ENCODE measurements at places on chromosomes 2 and 18.

- no peak for DNase-seq
Observed at GRCh38 chr2:127175751-127176354, 44.2 kb downstream of the CYP27C1 start.

DNA sequence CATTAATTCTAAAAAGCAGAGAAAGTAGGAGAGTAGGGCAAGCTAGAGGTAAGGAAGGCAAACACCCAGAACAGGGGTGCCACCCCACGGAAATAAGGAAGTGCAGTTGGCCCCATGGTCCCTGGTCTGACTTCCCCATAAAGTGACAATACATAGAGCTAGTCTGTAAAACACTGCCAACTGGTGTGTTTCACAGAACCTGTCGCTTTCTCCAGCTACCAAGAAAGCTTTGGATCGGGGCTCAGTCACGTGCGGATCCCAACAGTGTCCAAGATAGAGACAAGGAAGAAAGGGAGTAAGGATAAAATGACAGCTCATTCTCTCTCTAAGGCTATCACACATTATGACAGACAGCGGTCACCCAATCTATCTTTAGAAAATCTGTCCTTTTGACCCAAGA, 36.4 kb downstream of the TBC1D8 start:
- DNase-seq = no peak

DNA sequence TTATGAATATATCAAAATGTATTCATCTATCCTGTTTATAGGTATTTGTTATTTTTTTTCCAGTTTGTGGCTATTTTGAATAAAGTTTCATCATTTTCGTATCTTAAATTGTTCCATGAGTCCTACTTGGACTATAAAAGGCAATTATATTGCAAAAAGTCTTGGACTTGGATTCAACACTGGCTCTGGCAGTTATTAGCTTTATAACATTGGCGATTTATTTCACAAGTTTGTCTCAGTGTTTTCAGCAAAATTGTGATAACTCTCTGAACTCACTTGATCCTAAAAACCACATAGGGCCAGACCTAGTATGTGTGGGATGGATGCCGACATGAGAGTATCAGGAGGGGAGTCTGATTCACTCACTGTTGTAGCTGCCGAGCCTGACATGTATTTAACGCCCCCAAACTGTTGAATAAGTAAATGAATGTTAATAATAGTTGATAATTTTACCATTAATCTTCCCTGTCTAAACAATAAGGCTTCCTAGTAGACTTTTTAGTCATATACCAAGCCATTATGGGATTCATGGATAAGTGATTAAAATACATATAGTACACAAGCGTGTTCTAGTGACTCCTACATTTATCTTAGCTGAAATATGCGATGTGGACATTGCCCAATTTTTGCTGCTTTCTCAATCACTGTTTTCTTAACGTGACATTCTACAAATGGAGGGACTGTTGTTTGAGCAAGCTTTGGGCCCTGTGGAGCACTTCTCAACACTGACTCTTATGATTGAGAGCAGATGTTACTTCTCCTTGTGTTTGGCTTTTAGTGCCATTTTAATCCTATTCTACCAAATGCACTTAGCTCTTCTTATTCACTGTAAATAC, 907.6 kb downstream of the EPHA4 start:
- DNase-seq = no peak

- DNase-seq = no peak
Observed at GRCh38 chr18:24268784-24269550, 128.7 kb downstream of the OSBPL1A start.

DNA sequence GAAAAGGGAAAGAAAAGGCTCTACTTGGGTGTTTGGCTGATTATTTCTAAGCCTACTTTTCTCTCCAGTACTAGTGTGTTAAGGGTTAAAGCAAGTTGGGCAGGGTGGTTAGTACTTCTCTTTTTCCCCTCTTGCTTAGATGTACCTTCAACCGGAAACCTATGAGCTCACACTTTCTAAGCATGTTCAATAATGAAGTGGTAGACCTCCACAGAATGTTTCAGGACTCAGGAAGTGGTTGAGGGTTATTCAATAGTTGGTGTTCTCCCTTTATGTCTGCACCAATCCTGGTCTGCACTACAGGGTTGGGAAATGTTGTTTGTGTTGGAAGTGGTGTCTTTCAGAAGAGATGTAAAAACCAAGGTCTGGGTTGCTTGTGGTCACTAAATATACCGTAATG, 137.1 kb downstream of the ZEB2 start:
- no peak for DNase-seq

DNA sequence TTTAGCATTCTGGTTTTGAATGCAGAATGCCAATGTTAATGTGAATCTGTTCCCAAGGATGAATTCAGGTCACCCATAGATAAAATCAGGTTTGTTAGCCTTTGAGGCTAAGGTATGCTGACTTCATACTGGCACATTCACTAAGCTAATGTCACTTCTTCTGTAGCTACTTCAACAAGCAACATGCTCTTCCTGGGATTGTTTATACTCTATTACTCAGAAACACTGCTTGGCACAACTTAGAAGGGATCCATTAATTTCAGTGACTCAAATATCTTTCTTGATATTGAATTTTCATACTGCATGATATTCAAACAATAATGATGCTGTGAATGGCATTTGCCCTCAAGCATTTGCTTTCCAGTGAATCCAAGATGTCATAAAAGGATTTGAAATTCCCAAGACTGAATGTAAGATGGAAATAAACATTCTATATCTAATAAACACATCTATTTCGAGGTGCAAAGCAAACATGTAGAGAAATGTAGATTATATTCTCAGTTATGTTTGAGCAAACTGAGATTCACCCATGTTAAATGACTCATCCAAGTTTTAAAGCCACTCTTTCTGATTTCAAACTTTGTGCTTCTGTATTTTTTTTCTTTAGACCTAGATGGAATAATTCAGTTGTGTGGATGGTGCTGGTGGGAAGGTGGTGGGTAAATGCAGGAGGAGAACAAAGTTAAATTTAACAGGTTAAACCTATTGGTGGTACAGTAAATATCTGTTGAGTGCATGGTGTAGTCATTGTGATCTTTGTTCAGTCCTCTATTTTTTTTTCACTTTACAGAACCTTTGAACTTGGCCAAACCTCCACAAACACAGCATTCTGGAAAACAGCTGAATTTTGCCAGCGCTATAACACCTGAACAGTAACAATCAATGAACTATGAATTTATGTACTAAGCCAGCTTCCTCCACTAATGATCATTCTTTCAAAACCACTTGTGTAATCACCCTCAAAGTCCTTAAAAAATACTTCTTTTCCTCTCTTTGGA, 162.1 kb upstream of the XIRP2 start:
- DNase-seq = no peak

GRCh38 chr18:35515460-35516130, 17.8 kb upstream of the INO80C start:
- no peak for DNase-seq

GRCh38 chr2:222076973-222077690, 221.7 kb downstream of the PAX3 start:
- DNase-seq = no peak

DNA sequence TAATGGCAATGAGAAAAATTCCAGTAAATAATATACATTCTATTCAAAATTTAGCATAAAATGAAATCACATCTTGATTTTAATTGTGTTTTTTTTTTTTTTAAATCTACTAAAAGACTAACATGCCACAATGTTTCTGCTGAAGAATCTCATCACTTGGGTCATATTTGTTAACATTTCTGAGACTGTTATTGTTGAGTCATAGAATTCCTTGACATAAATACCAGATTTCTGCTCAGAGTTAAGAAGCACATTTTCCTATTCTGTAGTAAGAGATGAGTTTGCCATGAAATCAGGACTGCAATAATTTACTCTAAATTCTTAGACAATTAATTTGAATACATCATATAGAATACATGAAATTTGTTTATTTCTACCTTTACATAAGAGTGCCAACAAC, 154.9 kb upstream of the KYNU start:
- no peak for DNase-seq

GRCh38 chr2:46518861-46519260, 39.5 kb downstream of the TMEM247 start:
- no peak for DNase-seq

- no peak for DNase-seq
Observed at GRCh38 chr2:148814860-148815419, 60.1 kb upstream of the KIF5C start.

GRCh38 chr18:28718696-28719095, 541.8 kb upstream of the CDH2 start:
- no peak for DNase-seq

GRCh38 chr2:37786854-37787253, 115.4 kb upstream of the CDC42EP3 start:
- DNase-seq = no peak

- DNase-seq = no peak
Observed at GRCh38 chr2:10159581-10160131, 37.1 kb downstream of the RRM2 start.

GRCh38 chr2:128284037-128284441, 34.6 kb downstream of the HS6ST1 start:
- DNase-seq = no peak

- no peak for DNase-seq
Observed at GRCh38 chr18:62045316-62045715, 141.5 kb downstream of the PIGN start.

- DNase-seq = no peak
Observed at GRCh38 chr2:4047961-4048891, 344.9 kb downstream of the DCDC2C start.

GRCh38 chr2:9331704-9332103, 91.6 kb downstream of the ITGB1BP1 start:
- no peak for DNase-seq

- DNase-seq = no peak
Observed at GRCh38 chr2:133045787-133046186, 375.8 kb upstream of the LYPD1 start.

DNA sequence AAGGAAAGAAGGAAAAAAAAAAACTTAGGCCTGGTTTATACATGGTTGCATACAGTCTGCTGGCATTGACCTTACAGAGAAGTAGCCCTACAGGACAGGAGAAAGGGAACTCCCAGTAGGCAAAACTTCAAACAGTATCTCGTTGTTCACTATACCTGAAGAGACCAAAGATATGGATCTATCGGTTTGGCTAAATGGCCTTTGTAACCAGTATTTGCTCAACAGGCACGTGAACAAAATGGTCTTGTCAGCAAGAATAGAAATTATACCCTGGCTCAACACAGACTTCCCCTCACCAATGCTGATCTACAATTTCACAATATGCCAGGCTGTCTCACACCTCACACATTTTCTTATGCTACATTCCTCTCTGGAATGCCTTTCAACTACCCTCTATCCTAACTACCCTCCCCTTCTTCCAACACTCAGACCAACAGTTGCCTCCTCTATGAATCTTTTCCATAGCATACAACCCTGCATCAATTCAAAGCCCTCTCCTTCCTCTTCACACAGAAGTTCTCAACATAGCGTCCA, 13.7 kb downstream of the HYCC2 start:
- DNase-seq = no peak

- DNase-seq = no peak
Observed at GRCh38 chr2:149004836-149005235, 33.7 kb upstream of the LYPD6B start.

DNA sequence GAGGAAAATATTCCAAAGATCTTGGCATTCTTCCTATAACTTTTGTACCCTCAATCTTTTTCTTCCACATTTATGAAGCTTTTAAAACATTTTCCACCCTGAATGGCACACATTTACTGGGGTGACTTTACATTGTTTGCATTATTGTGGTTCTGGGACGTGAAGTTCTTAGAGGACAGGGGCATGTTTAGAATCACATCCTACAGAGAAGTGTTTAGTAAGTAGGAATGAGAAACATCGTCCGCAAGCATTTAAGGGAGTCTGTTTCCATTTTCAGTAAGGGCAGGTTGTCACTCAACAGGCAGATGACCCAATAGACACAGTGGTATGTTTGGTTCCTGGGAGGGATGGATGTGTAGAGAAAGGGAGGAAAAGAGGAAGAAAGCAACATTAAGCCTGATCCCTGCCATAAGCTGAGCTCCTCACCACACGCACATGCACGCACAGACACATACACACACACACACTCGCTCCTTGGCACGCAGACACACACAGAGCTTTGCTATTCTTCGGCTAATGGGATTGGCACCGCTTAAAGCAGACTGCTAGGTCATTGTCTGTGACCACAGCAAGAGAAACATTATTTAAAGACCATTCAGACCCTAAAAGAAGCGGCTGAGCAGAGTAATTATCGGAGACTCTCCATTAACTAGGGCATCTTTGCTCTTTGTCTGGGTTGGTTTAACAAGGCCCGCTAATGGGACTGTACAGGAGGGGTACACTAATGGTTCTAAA, 14.2 kb upstream of the PLEKHM3 start:
- no peak for DNase-seq

- peak; percentile 70 for DNase-seq
Observed at GRCh38 chr2:200662727-200663126, 76.9 kb downstream of the AOX1 start.

DNA sequence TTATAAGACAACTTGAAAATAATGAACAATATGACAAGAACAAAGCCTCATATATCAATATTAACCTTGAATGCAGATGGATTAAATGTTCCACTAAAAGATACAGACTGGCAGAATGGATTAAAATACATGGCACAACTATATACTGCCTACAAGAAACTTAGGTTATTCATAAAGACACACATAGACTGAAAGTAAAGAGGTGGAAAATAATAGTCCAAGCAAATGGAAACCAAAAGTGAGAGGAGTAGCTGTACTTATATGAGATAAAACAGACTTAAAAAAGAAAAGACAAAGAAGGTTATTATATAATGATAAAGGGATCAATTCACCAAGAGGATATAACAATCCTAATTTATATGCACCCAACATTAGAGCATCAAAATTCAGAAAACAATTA, 18.2 kb downstream of the LMAN1 start:
- no peak for DNase-seq

DNA sequence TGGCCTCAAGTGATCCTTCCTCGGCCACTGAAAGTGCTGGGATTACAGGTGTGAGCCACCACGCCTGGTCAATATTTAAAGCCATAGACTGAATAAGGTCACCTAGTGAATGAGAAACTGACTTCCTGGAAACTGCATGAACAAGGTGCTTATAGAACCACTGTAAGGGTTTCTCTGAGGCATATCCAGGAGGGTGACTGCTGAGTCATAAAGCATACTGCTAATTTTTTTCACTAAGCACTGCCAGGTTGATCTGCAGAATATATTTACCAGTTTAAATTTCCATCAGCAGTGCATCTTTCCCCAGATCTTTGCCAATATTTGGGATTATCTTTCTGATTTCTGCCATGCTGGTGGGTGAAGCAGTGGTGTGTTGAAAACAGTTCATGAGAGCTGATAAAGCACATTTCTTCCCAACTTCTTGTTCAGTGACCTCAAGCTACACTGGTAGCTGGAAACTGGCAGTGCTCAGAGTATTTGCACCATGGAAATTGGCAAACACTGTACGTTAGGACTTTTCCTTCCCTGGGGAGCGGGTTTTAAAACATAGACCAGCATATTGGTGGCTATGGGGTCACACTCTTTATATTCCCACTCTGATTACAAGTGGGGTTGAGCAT, 4.2 kb upstream of the CLIP4 start:
- DNase-seq = no peak

DNA sequence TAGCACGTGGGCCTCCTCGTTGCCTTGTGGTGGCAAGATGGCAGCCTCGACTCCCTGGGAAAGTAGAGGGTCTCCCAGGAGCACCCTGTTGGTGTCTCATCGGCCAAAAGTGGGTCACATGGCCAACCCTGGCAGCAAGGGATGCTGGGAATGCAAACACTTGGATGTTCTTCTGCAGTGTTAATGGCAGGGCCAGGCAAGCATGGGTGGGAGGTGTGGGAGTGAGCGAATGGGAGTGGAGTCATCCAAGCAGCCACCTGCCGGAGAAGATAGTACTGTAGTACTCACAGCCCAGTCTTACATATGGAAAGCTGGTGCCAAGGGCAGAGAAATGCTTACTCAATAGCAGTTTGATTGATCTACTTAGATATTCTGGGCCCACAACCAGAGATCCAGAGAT, 122.2 kb downstream of the INHBB start:
- no peak for DNase-seq

All from COLO829 (cell line).